ENCODE measurements at places on chromosomes 4 and X. TPM values are rescaled to one million over a fixed set of nuclear protein-coding genes. Genes with fewer than 3 reads are reported as not detected.

GUCY2F gene
- total RNA-seq, result not detected

HOPX gene
- 112 TPM for total RNA-seq

MAGEE2 gene
- not detected for total RNA-seq

CCSER1 gene
- 8.1 TPM for total RNA-seq

MORC4 gene
- 17.9 TPM for total RNA-seq

BTK gene
- total RNA-seq, result 4.4 TPM

KLKB1 gene
- total RNA-seq, result 0.98 TPM

ETDA gene
- total RNA-seq, result not detected

SPACA5 gene
- total RNA-seq, result not detected

MAGEA1 gene
- not detected for total RNA-seq

KCNE5 gene
- 1.2 TPM for total RNA-seq

RNF150 gene
- 9.1 TPM for total RNA-seq

WWC2 gene
- 24.3 TPM for total RNA-seq

XIAP gene
- 15.5 TPM for total RNA-seq

GRIA3 gene
- total RNA-seq, result 4.4 TPM

- no peak overlapping the region for H3K27ac ChIP-seq
- H3K4me3 ChIP-seq, result no peak overlapping the region
- H3K36me3 ChIP-seq, result no peaks in the 10 kb centered on the region
- H3K4me1 ChIP-seq, result no peaks in the 10 kb centered on the region
- no peak for DNase-seq
These were observed 47.4 kb downstream of the SMIM14 start for GRCh38 chr4:39591290-39591689.

GRCh38 chrX:130718137-130718536, 184.9 kb downstream of the ENOX2 start:
- no peak overlapping the region for H3K27ac ChIP-seq
- DNase-seq, result no peak

GRCh38 chrX:154334496-154334895, 38.9 kb downstream of the TKTL1 start:
- no peaks in the 10 kb centered on the region for H3K4me1 ChIP-seq
- H3K27ac ChIP-seq, result no peak overlapping the region
- no peaks in the 10 kb centered on the region for H3K36me3 ChIP-seq

DNA sequence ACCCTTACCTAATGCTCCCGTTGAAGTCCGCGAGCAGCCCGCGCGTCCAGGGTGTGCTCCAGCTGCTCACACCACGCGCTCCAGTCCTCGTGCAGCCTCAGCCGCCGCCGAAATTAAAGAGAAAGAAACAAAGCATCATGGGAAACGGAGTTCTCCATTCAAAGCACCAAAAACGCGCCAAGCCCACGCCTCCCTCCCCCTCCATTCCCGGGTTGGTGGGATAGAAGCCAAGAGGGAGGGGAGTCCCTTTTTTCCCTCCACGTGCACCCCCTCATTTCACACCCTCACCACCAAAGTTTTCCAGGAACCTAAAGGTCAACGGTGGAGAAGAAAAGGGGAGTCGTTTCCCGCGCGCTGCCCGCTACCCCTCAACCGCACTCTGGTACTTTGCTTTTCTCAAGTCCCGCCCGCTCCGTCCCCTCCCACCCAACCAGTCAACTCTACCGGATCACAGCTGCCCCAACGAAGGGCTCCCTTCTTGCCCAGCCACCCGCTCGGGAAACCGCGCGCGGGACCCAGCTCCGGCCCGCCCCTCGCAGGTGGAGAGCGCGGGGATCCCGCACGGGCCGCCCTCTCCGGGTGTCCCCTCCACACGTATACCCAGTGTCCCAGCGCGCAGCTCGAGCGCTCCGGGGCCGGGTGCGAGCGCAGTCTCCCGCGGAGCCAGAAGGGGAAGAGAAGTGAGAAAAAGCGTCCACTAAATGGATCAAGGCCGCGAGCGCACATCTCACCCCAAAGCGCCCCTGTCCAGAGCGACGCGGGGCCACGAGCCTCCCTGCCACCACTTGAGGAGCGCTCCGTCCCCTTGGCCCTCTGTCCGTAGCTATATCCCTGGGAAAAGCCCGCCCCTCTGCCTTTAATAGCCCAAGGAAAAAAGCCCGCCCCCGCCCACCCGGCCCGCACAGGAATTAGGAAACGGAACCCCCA, 65.1 kb upstream of the CCDC160 start:
- no peaks in the 10 kb centered on the region for H3K36me3 ChIP-seq
- no peaks in the 10 kb centered on the region for H3K27me3 ChIP-seq
- no peak overlapping the region for H3K27ac ChIP-seq

- H3K36me3 ChIP-seq, result no peaks in the 10 kb centered on the region
- H3K27me3 ChIP-seq, result no peaks in the 10 kb centered on the region
- H3K4me1 ChIP-seq, result peaks cover 37% of the 10 kb centered on the region
- no peak overlapping the region for H3K4me3 ChIP-seq
These were observed 69.1 kb upstream of the PRSS48 start for GRCh38 chr4:151207868-151208267.

GRCh38 chr4:19844446-19844845, 407.3 kb upstream of the SLIT2 start:
- no peak overlapping the region for H3K27ac ChIP-seq
- no peaks in the 10 kb centered on the region for H3K36me3 ChIP-seq
- no peaks in the 10 kb centered on the region for H3K4me1 ChIP-seq
- no peaks in the 10 kb centered on the region for H3K27me3 ChIP-seq

GRCh38 chrX:18966624-18967023, 17.3 kb downstream of the PHKA2 start:
- no peak overlapping the region for H3K27ac ChIP-seq
- no peak overlapping the region for H3K4me3 ChIP-seq
- H3K36me3 ChIP-seq, result no peaks in the 10 kb centered on the region
- H3K4me1 ChIP-seq, result no peaks in the 10 kb centered on the region
- DNase-seq, result no peak

DNA sequence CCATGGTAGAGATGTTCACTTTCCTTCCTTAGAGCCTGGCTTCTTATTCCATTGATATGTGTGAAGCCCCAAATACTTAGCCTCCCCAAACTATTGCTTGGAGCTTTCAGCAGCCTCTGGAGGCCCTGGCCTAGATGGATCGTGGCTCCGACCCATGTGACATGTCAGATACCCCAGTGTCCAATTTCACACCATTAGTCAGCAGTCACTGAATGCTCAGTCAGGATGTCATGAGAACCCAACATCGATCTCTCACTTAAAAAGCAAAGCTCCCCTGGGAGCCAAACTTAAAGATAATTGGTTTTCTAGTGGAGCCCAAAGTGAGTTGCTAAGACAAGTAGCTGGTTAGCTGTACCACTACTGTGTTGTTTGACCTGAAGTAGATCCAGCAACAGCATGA, 41.6 kb upstream of the IGSF1 start:
- no peaks in the 10 kb centered on the region for H3K27me3 ChIP-seq
- no peaks in the 10 kb centered on the region for H3K4me1 ChIP-seq
- DNase-seq, result no peak

DNA sequence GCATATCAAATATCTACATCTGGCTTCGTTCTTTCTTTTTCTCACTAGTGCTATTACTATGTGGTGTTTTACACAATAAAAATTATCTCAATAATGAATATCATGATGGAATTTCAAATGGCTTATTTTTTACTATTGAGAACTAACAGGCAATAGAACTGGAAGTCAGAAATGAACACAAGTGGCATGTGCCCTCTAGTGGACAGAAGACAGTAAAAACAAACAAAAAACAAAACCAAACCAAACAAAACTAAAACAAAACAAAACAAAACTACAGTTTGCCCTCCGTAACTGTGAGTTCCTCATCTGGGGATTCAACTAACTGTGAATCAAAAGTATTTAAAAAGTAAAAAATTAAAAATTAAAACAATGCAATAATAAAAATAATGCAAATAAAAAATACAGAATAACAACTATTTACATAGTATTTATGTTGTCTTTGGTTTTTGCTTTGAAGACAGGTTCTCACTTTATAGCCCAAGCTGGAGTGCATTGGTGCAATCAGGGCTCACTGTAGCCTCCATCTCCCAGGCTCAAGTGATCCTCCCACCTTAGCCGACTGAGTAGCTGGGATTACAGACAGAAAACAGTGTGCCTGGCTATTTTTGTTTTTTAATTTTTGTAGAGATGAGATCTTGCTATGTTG, 195.6 kb upstream of the TACR3 start:
- no peaks in the 10 kb centered on the region for H3K4me1 ChIP-seq
- H3K36me3 ChIP-seq, result no peaks in the 10 kb centered on the region
- no peak overlapping the region for H3K27ac ChIP-seq
- no peak for DNase-seq
- no peaks in the 10 kb centered on the region for H3K27me3 ChIP-seq
- no peak overlapping the region for H3K4me3 ChIP-seq

DNA sequence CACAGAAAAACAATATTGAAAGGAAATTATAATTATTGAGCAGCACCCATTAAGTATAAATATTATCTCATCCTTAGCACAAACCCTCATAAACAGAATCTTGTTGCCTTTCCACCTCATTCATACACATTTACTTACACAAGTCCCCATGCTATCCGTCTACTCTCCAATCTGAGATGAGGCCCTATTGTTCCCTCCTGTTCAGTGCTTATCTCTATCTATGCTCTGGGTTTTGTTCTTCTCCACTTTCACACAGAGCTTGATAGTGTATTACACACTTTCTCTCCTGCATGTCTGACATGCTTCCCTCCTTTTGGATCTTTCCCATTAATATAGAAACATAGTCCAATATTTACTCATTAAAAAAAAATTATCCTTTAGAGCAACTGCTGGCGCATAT, 238.2 kb upstream of the MAB21L2 start:
- H3K27ac ChIP-seq, result no peak overlapping the region
- H3K4me1 ChIP-seq, result peaks cover 2% of the 10 kb centered on the region
- DNase-seq, result no peak
- H3K27me3 ChIP-seq, result no peaks in the 10 kb centered on the region
- no peaks in the 10 kb centered on the region for H3K36me3 ChIP-seq

- H3K4me1 ChIP-seq, result no peaks in the 10 kb centered on the region
- H3K36me3 ChIP-seq, result no peaks in the 10 kb centered on the region
- no peak for DNase-seq
- no peak overlapping the region for H3K27ac ChIP-seq
- no peaks in the 10 kb centered on the region for H3K27me3 ChIP-seq
These were observed 1017.2 kb downstream of the PCDH7 start for GRCh38 chr4:31737419-31737818.

DNA sequence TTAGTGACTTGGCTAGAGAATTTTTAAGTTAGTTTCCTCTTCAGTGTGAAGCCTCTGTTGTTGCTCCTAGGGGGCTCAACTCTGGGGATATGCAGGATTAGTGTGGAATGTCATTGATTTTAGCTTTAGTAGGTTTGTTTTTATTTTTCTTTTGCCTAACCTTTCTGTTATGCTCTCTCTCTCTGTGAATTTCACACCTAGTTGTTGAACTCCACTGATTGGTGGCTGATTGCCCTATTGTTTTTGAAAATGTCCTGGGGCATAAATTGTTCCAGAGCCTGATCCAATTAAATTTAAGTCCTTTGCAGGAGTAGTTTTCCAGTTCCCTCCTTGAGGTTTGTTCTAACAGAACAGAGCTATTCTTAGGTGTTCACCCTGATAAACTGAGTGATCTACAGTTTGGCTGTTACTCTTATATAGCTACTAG, 393.3 kb upstream of the CTSO start:
- H3K4me3 ChIP-seq, result no peak overlapping the region
- no peak for DNase-seq
- no peaks in the 10 kb centered on the region for H3K27me3 ChIP-seq
- no peaks in the 10 kb centered on the region for H3K4me1 ChIP-seq

DNA sequence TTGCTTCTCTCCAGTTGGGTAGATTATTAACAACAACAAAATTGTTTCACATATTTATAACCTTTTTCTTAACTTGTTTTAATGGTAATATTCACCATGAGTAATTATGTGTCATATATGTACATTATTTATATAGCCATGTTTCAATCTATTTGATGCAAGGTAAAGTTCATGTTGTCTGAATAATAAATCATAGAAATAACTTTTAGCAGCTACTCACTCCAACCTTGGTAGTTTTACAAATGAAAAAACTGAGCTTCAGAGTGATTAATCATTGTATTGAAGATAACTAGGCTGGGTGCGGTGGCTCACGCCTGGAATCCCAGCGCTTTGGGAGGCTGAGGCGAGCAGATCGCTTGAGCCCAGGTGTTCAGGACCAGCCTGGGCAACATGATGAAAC, 46.0 kb downstream of the TMA16 start:
- DNase-seq, result no peak
- no peak overlapping the region for H3K27ac ChIP-seq
- no peaks in the 10 kb centered on the region for H3K36me3 ChIP-seq
- H3K27me3 ChIP-seq, result no peaks in the 10 kb centered on the region
- no peak overlapping the region for H3K4me3 ChIP-seq

- no peaks in the 10 kb centered on the region for H3K27me3 ChIP-seq
- H3K27ac ChIP-seq, result no peak overlapping the region
- no peak overlapping the region for H3K4me3 ChIP-seq
- H3K36me3 ChIP-seq, result no peaks in the 10 kb centered on the region
- no peak for DNase-seq
These were observed 95.4 kb upstream of the PSAPL1 start for GRCh38 chr4:7530082-7530481.

DNA sequence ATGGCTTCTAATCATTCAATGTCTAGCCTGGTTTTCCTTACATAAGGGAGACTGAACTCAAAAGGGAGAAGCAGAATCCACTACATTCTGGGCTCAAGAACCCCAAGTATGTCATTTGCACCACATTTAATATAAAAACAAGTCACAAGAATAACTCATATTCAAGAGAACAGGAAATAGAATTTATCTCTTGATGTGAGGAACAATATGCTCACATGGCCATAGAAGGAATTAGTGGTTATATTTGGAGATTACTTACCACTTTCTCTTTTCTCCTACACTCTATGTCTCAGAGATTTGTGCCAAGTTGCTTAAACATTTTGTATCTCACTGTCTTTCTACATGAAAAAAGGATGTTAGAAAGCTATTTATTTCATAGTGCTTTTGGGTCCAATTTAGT, 922.6 kb upstream of the PABPC4L start:
- H3K36me3 ChIP-seq, result no peaks in the 10 kb centered on the region
- no peak overlapping the region for H3K4me3 ChIP-seq
- H3K27me3 ChIP-seq, result no peaks in the 10 kb centered on the region

DNA sequence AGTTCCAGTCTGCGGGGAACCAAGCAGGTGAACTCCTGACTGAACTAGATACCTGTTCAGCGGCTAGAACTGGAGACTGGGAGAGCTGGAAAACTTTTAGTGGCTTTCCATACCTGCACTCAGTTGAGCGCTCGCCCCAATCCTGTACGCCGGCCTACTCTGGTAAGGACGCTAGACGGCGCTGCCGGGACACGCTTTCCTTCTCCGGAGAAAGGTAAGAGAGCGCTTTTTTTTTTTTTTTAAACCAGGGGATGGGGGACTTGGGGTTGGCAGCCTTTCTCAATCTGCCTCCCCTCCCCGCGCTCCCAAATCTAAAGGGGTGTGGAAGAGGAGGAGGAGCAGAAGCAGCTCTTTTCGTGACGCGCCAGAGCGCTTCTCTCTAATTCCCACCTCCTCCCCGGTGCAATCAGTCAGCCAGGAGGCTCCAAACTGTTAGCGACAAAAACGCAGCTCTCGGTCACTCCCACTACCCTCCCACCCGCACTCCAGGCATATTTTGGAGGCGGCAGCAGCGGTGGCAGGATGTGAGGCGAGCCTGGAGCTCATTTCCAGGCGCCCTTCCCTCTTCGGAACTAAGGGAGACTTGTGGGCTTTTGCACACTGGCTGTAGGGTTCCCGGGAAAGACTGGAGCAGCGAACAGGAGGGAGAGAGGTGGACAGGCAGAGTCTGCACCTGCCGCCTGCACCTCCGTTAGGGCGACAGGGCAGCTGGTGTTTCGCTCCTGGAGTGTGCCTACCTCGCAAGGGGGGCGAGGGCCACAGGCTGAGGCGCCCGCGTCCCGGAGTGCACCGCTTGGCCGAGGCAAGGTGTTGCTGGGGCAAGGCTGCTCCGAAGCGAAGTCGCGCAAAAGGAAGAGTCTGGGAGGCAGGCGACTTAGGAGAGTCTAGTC, at the start of gene IL1RAPL2:
Gene IL1RAPL2 (plus strand): TSS at position 409 of the 890 bp plus-strand sequence.
- no peaks in the 10 kb centered on the region for H3K36me3 ChIP-seq
- H3K4me1 ChIP-seq, result no peaks in the 10 kb centered on the region
- H3K27ac ChIP-seq, result no peak within 1 kb of the TSS
- no peak within 1 kb of the TSS for H3K4me3 ChIP-seq

Measured in vagina (tissue), 2 donors.